Thymus (tissue), 14 donors: ENCODE measurements at places on chromosomes 16 and 17. TPM values are rescaled to one million over a fixed set of nuclear protein-coding genes. Genes with fewer than 3 reads are reported as not detected.

Gene HBZ
- total RNA-seq = 3.2 TPM

- H3K36me3 ChIP-seq = peaks cover 45% of the 10 kb centered on the region
- H3K27ac ChIP-seq = no peak overlapping the region
- no peaks in the 10 kb centered on the region for H3K27me3 ChIP-seq
These were observed 10.2 kb downstream of the MYO19 start for GRCh38 chr17:36524428-36524876.

Gene KRT16
- 7.5 TPM for total RNA-seq

- DNase-seq = no peak
- H3K4me3 ChIP-seq = no peak overlapping the region
These were observed 4.5 kb downstream of the ABCC3 start for GRCh38 chr17:50638966-50639713.

DNA sequence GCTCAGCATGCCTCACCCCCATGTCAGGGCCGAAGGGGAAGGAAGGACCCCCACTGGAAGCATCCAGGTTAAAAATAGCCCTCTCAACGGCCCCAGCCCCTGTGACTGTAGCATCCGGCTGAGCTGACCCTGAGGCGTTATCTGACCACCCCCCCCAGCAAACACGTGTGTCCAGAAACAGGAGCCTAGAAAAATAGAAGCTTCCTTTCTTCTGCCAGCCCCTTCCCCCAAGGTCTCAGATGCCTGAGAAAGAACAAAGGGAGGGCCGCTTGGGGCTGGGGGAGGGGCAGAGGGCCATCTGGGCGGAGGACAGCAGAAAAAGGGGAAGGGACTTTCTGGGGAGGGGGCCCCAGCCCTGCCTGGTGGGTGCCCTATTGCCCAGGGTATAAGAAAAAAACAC lies 55.8 kb downstream of the ACTG1 start:
- peaks cover 66% of the 10 kb centered on the region for H3K4me1 ChIP-seq
- no peak overlapping the region for H3K4me3 ChIP-seq
- no peak overlapping the region for H3K27ac ChIP-seq
- no peak for DNase-seq
- peaks cover 10% of the 10 kb centered on the region for H3K36me3 ChIP-seq
- H3K27me3 ChIP-seq = no peaks in the 10 kb centered on the region

Gene NTN3
- 0.71 TPM for total RNA-seq

DNA sequence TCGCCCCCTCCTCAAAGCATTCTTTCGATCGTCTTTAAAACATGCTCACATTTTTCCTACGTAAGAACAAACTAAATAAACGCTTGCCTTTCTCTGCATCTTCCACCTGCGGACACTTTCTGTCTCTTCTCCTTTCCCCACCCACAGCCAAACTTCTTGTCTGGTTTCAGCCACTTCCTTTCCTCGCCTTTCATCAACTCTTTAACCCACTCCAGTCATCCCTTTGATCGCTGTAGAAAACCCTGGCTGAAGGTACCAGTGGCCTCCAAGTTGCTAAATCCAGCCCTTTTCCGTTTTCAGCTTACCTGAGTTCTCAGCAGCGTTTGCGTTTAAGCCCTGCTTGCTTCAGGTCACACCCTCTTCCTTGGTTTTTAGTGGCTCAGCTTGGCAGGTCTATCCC lies 483 bp downstream of the RPA1 start:
- H3K4me1 ChIP-seq = peaks cover 19% of the 10 kb centered on the region
- peak; percentile 44 for DNase-seq
- peak overlapping the region; percentile 87 for H3K27ac ChIP-seq
- peak overlapping the region; percentile 77 for H3K4me3 ChIP-seq
- no peaks in the 10 kb centered on the region for H3K27me3 ChIP-seq

- H3K36me3 ChIP-seq = peaks cover 10% of the 10 kb centered on the region
- peaks cover 3% of the 10 kb centered on the region for H3K4me1 ChIP-seq
- no peak for DNase-seq
- peak overlapping the region; percentile 70 for H3K4me3 ChIP-seq
- no peaks in the 10 kb centered on the region for H3K27me3 ChIP-seq
These were observed 530 bp downstream of the NAA60 start for GRCh38 chr16:3444032-3444388.

GRCh38 chr16:86371083-86371803 lies 139.1 kb upstream of the FOXF1 start:
- H3K4me3 ChIP-seq = no peak overlapping the region
- H3K27ac ChIP-seq = no peak overlapping the region
- peaks cover 10% of the 10 kb centered on the region for H3K27me3 ChIP-seq
- DNase-seq = no peak
- no peaks in the 10 kb centered on the region for H3K4me1 ChIP-seq
- H3K36me3 ChIP-seq = no peaks in the 10 kb centered on the region

DNA sequence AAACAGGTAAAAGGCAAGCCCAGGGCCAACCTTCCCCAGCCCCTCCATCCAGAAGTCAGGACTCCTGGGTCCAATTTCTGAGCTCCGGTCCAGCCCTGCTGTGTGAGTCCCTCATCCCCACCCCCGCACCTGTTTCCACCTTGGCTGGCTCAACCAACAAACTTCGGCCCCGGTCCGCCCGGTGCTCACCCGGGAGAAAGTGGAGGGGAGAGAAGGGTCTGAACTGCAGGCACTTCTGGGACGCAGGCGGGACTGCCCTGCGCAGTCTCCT lies 541 bp downstream of the RHBDF2 start:
- no peak for DNase-seq
- H3K4me3 ChIP-seq = peak overlapping the region; percentile 58
- no peak overlapping the region for H3K27ac ChIP-seq
- peaks cover 11% of the 10 kb centered on the region for H3K4me1 ChIP-seq
- H3K27me3 ChIP-seq = peaks cover 24% of the 10 kb centered on the region

DNA sequence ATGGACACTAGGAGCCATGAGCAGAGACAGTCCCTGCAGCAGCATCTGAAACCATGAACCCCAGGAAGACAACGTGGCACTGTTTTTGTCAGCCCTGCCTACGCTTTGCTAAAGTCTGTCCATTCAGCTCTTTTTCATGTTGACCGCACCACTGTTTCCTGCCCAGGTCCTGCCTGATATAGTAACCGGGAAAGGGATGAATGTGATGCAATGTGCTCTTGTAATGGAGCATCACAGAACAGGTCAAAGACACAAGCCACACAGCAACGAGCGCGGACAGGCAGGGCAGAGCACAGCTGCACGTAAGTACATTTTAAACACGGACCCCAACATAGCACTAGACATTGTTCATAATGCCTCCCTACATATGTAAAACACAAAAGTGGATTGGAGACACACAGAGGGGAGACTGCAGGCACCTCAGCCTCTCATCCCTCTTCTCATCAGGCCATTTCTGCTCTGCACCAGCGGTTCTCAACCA lies 16.9 kb upstream of the TNFRSF13B start:
- no peak overlapping the region for H3K4me3 ChIP-seq
- H3K36me3 ChIP-seq = no peaks in the 10 kb centered on the region
- peak overlapping the region; percentile 66 for H3K27ac ChIP-seq
- H3K4me1 ChIP-seq = peaks cover 24% of the 10 kb centered on the region

Gene PDE6G
- total RNA-seq = 12.2 TPM

- no peaks in the 10 kb centered on the region for H3K27me3 ChIP-seq
- H3K27ac ChIP-seq = peak overlapping the region; percentile 96
- H3K36me3 ChIP-seq = peaks cover 17% of the 10 kb centered on the region
- peaks cover 35% of the 10 kb centered on the region for H3K4me1 ChIP-seq
- H3K4me3 ChIP-seq = no peak overlapping the region
These were observed 29.7 kb downstream of the ESRP2 start for GRCh38 chr16:68206245-68206644.

Gene MYO19
- total RNA-seq = 24.0 TPM

DNA sequence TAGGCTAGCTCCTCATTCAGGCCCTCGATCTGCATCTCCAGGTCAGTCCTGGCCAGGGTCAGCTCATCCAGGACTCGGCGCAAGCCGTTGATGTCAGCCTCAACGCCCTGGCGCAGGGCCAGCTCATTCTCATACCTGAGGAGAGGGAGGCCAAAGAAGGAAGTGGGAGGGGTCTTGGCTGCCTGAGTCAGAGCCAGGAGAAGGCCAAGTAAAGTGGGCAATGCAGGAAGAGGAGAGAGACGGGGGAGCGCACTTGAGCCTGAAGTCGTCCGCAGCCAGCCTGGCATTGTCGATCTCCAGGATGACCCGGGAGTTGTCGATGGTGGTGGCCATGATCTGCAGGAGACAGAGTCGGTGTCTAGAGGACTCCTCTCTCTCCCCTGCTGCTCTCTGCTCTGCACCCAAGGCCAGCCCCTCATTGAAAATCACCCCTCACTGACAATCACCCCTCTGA lies 1.8 kb downstream of the KRT15 start:
- H3K36me3 ChIP-seq = no peaks in the 10 kb centered on the region
- no peaks in the 10 kb centered on the region for H3K27me3 ChIP-seq
- H3K4me3 ChIP-seq = peak overlapping the region; percentile 11
- no peak for DNase-seq
- H3K27ac ChIP-seq = peak overlapping the region; percentile 40

- H3K36me3 ChIP-seq = no peaks in the 10 kb centered on the region
- H3K27ac ChIP-seq = no peak overlapping the region
- no peak overlapping the region for H3K4me3 ChIP-seq
- no peaks in the 10 kb centered on the region for H3K27me3 ChIP-seq
- no peaks in the 10 kb centered on the region for H3K4me1 ChIP-seq
- no peak for DNase-seq
These were observed 288.6 kb downstream of the SNX29 start for GRCh38 chr16:12265108-12265507.

DNA sequence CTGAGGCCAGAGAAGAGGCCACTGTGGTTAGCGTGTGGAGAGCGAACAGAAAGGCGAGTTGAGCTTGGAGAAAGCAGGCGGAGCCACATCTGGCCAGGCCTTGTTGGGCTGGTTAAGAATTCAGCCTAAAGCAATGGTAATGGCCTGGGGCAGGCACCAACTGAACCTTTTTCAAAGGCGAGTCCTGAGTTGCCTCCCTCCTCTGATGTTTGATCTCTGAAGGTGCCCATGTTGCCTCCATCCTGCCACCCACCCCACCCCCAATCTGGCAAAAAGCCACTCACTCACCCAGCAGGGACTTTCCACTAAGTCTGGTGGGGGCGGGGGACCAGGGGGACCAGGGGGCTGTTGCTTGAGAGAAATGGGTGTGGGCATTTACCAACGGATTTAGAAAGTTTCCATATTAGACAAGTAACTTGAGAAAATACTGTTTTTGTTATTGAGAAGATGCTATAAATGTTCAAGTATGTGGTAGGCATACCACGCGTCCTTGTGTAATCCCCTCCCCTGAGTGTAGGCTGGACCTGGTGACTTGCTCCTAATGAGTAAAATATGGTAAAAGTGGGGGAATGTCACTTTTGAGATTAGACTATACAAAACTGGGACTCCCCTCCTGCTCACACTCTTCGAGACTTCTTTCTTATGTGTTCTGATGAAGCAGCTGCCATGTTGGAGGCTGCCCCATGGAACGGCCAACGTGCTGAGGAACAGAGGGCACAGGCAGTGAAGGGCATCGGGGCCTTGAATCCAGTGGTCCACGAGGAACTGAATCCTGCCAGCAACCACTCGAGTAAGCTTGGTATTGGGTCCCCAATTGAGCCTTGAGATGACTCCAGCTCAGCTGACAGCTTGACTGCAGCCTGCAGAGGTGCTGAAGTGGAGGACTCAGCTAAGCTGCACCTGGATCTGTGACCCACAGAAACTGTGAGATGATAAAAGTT lies 29.9 kb upstream of the TNS4 start:
- H3K27ac ChIP-seq = peak overlapping the region; percentile 79
- H3K27me3 ChIP-seq = no peaks in the 10 kb centered on the region

Gene QPRT
- total RNA-seq = 16.9 TPM

Gene AATK
- total RNA-seq = 0.24 TPM

Gene KRTAP3-1
- not detected for total RNA-seq

GRCh38 chr17:75109046-75109406 lies 743 bp upstream of the ARMC7 start:
- DNase-seq = no peak
- peaks cover 4% of the 10 kb centered on the region for H3K36me3 ChIP-seq

DNA sequence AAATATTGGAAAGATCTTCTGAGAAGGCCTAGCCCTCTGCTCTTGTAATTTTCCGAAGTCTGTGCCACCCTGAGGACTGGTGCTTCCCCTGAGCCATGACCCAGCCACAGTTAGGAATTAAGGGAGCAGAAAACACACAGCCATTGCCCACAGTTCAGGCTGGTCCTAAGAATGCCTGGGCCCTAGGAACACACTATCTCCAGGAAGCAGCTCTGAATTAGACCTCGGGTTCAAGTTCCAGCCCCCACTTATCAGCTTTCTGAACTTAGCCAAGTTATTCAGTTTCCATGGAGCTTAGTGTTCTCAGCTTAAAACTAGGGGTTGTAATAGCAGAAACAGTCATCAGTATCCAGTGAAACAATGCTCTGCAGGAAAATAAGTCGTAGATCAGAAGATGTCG lies 56.0 kb downstream of the CDH13 start:
- H3K36me3 ChIP-seq = no peaks in the 10 kb centered on the region
- H3K4me3 ChIP-seq = no peak overlapping the region
- H3K27ac ChIP-seq = no peak overlapping the region
- no peak for DNase-seq
- no peaks in the 10 kb centered on the region for H3K27me3 ChIP-seq

- H3K27me3 ChIP-seq = no peaks in the 10 kb centered on the region
- H3K4me1 ChIP-seq = peaks cover 36% of the 10 kb centered on the region
- H3K4me3 ChIP-seq = no peak overlapping the region
- peaks cover 3% of the 10 kb centered on the region for H3K36me3 ChIP-seq
These were observed 15.5 kb upstream of the SPNS2 start for GRCh38 chr17:4483012-4483840.

DNA sequence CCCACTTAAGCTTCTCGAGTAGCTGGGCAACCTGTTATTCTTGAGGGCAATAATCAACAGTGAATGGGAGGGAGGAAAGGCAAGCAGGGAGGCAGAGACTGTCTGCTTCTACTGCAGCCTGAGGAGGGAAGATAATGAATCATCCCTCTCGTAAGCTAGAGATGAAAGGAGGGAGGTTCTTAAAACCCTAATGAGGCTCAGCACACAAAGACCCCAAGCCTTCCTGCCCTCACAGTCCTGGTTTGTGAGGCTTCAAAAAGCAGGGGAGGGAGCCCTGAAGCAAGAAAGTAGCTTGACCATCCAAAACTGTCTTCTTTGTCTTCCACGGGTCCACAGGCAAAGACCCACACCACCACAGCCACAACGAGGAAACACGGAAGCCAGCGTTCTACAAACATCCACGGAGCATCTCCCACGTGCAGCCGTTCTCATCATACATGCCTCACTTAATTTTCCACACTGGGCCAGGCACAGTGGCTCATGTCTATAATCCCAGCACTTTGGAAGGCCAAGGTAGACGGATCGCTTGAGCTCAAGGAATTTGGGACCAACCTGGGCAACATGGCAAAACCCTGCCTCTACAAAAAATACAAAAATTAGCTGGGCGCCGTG lies 1.8 kb downstream of the PIK3R5 start:
- no peaks in the 10 kb centered on the region for H3K36me3 ChIP-seq
- H3K27ac ChIP-seq = peak overlapping the region; percentile 43
- no peak for DNase-seq
- H3K4me3 ChIP-seq = peak overlapping the region; percentile 70

Gene DOC2B
- total RNA-seq = 2.9 TPM

GRCh38 chr17:32772453-32773025 lies 104.4 kb downstream of the MYO1D start:
- DNase-seq = no peak
- no peak overlapping the region for H3K4me3 ChIP-seq
- H3K27ac ChIP-seq = no peak overlapping the region
- H3K36me3 ChIP-seq = no peaks in the 10 kb centered on the region

Gene ABAT
- total RNA-seq = 3.4 TPM
